ENCODE measurements at places on chromosomes 16 and 17. TPM values are rescaled to one million over a fixed set of nuclear protein-coding genes. Genes with fewer than 3 reads are reported as not detected.

DNA sequence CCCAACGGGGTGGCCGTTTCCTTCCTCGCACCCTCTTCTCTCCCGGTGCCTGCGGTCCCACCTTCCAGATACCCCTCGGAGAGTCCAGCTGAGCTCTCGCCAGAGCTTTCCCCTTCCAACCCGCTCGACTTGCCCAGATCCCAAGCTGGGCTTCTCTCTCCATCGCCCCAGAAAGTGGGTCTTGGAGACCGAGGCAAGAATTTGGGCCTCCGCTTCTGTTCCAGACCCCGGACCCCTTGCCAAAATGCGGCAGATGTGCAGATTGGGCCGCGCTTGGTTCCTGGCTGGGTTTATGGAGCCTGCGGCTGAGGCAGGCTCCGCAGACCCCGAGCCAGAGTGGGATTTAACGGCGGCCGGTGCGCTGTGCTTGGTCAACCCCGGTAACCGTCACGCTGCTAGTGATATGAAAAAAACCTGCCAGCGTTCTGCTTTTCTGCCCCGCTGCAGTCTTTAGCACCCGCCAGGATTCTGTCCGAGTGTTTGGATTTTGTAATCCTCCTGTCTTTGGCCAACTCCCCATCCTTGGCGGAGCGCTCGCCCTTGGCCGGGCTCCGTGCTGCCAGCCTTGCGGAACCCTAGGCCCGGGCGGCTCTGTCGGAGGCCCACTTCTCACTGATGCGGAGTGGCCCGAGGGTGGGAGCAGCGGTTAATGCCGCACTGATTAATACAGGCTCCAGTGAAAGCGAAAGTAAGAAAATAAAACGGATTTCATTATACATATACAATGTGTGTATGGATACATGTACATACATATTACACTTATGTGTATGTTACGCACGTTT, 754 bp upstream of the SLFN11 start:
- H3K4me3 ChIP-seq: peak overlapping the region; percentile 78
- no peaks in the 10 kb centered on the region for H3K36me3 ChIP-seq
- peak overlapping the region; percentile 98 for H3K27ac ChIP-seq
- no peaks in the 10 kb centered on the region for H3K27me3 ChIP-seq

- H3K27me3 ChIP-seq: no peaks in the 10 kb centered on the region
- H3K4me3 ChIP-seq: no peak overlapping the region
- no peaks in the 10 kb centered on the region for H3K36me3 ChIP-seq
- no peak for DNase-seq
Measured at GRCh38 chr17:78393575-78393974, 15.1 kb downstream of the PGS1 start.

GRCh38 chr17:81288715-81289114, 6.4 kb downstream of the SLC38A10 start:
- peaks cover 7% of the 10 kb centered on the region for H3K4me1 ChIP-seq
- no peak overlapping the region for H3K4me3 ChIP-seq
- H3K36me3 ChIP-seq: no peaks in the 10 kb centered on the region
- H3K27me3 ChIP-seq: no peaks in the 10 kb centered on the region
- DNase-seq: no peak

GRCh38 chr16:77434022-77434529, 758 bp downstream of the ADAMTS18 start:
- no peak overlapping the region for H3K4me3 ChIP-seq
- no peak for DNase-seq
- H3K36me3 ChIP-seq: no peaks in the 10 kb centered on the region
- H3K27ac ChIP-seq: no peak overlapping the region
- peaks cover 3% of the 10 kb centered on the region for H3K4me1 ChIP-seq

DNA sequence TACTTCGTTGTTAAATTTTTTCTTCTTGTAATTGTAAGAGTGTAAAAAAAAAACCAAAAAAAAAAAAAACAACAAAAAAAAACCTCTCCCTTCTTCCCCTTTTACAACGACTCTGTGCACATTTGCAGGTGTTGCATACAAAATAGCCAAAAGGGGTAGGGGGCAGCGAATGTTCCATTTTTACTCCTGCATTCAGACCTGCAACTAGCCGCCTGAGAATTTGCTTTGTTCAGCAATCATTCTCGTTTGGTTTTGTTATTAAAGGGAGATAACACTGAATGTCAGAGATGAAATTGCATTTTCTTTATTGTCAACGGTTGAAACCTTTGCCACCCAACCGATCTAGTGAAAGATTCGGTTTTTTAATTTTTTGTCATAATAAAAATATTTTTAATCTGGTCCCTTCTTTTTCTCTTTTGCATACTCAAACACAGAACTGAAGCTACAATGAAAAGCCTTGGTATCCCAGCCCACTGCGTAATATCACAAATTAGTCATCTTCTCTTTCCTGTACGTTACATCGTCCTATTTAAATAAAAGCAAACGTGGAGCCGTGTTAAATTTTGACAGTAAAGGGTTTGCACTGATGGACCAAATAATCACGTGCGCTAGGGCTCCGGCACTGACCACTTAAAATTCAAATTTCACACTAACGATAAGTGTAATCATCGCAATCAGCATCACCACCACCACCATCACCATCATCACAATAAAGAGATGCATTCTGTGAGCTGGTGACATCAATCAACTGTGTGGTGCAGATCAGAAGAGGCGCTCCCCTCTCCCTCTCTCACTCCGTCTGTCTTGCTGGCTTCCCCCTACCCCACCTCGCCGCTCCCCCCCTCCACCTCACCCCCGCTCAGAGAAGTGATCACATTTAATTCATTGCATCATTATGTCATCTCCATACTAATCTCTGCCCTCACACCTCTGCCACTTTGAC, 406.2 kb upstream of the PSMD7 start:
- no peak overlapping the region for H3K4me3 ChIP-seq
- no peak overlapping the region for H3K27ac ChIP-seq
- no peaks in the 10 kb centered on the region for H3K36me3 ChIP-seq
- H3K4me1 ChIP-seq: no peaks in the 10 kb centered on the region

GRCh38 chr17:78378225-78379130, at the start of gene PGS1:
Gene PGS1, plus strand, starts transcription at chr17:78378649. Its CDS starts 17 bp downstream, at chr17:78378666.
- peak within 1 kb of the TSS; percentile 42 for H3K27ac ChIP-seq
- peaks cover 1% of the 10 kb centered on the region for H3K4me1 ChIP-seq
- H3K36me3 ChIP-seq: no peaks in the 10 kb centered on the region
- peak within 1 kb of the TSS; percentile 95 for H3K4me3 ChIP-seq
- DNase-seq: peak; percentile 82

- no peaks in the 10 kb centered on the region for H3K4me1 ChIP-seq
- H3K27ac ChIP-seq: no peak overlapping the region
- DNase-seq: no peak
- no peaks in the 10 kb centered on the region for H3K36me3 ChIP-seq
- no peak overlapping the region for H3K4me3 ChIP-seq
Measured at GRCh38 chr17:50884439-50885311, 18.5 kb upstream of the TOB1 start.

DNA sequence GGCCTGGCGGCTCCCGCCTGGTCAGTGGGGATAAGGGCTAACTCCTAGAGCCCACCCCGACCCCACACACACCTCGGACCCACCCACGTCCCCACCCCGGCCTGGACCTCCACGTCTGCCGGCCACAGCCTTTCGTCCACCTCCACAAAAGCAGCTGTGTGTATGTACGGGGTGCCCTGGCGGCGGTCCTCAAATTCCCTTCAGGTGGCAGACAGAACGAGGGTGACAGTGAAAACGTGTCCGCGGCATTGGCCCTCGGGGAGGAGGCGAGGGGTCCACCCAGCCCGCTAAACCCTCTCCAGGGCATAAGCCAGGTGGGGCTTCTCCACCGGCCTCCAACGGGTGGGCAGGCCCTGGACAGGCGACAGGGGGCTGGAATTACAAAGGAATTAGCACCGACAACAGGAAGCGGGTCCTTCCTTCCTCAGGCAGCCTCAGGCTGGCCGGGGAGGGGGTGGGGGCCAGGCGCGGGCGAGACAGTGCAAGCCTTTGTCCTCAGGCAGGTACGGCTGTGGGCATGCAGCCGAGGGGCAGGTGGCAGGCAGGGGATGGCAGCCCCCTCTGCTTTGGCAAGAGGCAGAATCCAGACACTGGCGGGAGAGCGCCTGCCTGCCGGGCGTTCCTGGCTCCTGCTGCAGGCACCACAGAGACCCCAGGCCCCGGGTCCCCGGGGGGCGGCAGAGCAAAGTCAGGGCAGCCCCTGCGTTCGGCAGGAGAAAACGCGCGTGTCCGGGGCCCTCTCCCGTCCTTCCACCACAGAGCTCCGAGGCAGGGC, 12.3 kb upstream of the PITPNA start:
- DNase-seq: no peak
- peaks cover 19% of the 10 kb centered on the region for H3K4me1 ChIP-seq
- H3K27me3 ChIP-seq: no peaks in the 10 kb centered on the region
- peak overlapping the region; percentile 54 for H3K27ac ChIP-seq
- H3K36me3 ChIP-seq: no peaks in the 10 kb centered on the region

GRCh38 chr17:28758411-28759121, 14.8 kb downstream of the TRAF4 start:
- no peaks in the 10 kb centered on the region for H3K4me1 ChIP-seq
- no peak for DNase-seq
- H3K27ac ChIP-seq: no peak overlapping the region
- no peaks in the 10 kb centered on the region for H3K27me3 ChIP-seq
- H3K4me3 ChIP-seq: no peak overlapping the region
- H3K36me3 ChIP-seq: no peaks in the 10 kb centered on the region

DNA sequence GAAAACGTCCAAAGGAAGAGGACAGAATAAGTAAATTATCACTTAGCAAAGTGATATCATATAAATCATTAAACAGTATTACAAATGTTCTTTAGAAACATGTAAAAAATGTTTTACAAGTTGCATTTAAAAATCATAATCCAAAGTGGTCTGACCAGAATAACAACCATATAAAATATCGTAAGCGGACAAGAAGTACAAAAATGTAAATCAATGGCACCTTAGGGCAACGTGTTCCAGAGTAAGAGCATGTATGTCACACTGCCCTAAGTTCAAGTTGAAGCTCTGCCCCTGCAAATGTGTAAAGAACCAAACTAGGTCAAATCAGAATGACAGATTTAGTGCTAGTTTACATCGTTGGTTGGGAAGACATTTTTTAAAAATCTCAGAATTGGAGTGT, 11.4 kb downstream of the USP31 start:
- H3K27me3 ChIP-seq: no peaks in the 10 kb centered on the region
- DNase-seq: no peak
- H3K36me3 ChIP-seq: no peaks in the 10 kb centered on the region
- H3K4me1 ChIP-seq: peaks cover 13% of the 10 kb centered on the region

GRCh38 chr17:33116021-33116551, 124.4 kb downstream of the SPACA3 start:
- H3K27me3 ChIP-seq: no peaks in the 10 kb centered on the region
- no peaks in the 10 kb centered on the region for H3K4me1 ChIP-seq

DNA sequence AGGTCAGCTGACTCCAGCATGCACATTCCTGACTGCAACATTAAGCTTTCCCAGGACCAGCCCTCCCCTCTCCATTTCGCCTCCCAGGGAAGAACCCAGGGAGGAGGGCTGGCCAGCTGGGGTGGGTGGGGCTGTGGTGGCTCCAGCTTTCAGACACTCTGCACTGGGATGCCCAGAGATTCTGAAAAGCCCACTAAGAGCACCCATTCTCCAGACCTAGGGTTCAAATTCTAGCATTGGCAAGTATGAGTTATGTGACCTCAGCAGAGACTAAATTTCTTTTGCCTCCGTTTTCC, 7.8 kb downstream of the DLX3 start:
- H3K27me3 ChIP-seq: no peaks in the 10 kb centered on the region
- no peak overlapping the region for H3K27ac ChIP-seq
- peaks cover 3% of the 10 kb centered on the region for H3K4me1 ChIP-seq
- DNase-seq: no peak
- no peaks in the 10 kb centered on the region for H3K36me3 ChIP-seq

GRCh38 chr17:73827627-73828291, 183.5 kb upstream of the SDK2 start:
- no peak overlapping the region for H3K27ac ChIP-seq
- H3K4me3 ChIP-seq: no peak overlapping the region
- H3K4me1 ChIP-seq: no peaks in the 10 kb centered on the region
- H3K36me3 ChIP-seq: no peaks in the 10 kb centered on the region
- H3K27me3 ChIP-seq: no peaks in the 10 kb centered on the region
- DNase-seq: no peak

- H3K4me1 ChIP-seq: no peaks in the 10 kb centered on the region
- H3K27ac ChIP-seq: no peak overlapping the region
- H3K27me3 ChIP-seq: no peaks in the 10 kb centered on the region
- no peaks in the 10 kb centered on the region for H3K36me3 ChIP-seq
Measured at GRCh38 chr16:83214671-83215070, 587.9 kb downstream of the CDH13 start.

GRCh38 chr17:6323626-6324356, 111.1 kb downstream of the AIPL1 start:
- H3K4me1 ChIP-seq: no peaks in the 10 kb centered on the region
- H3K36me3 ChIP-seq: no peaks in the 10 kb centered on the region

DNA sequence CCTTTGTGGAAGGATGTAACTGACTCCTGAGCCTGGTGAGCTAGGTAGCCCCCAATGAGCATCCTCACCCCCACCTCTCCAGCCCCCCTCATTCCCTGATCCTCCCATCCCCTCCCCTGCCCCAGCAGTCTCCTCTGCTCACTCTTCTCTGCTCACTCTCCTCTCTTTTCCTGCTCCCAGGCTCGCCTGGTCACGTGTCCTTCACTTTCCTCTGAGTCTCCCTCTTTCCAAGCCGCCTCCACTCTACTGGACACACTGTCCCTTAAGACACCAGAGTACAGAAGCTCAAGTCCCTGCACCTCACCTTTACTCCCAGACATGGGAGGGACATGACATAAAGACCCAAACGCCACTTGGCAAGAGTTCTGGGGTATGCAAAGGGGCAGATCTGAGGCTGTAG, 76.3 kb upstream of the RBL2 start:
- DNase-seq: no peak
- H3K4me3 ChIP-seq: no peak overlapping the region
- no peaks in the 10 kb centered on the region for H3K27me3 ChIP-seq
- H3K36me3 ChIP-seq: no peaks in the 10 kb centered on the region

- H3K4me3 ChIP-seq: no peak overlapping the region
- peaks cover 2% of the 10 kb centered on the region for H3K4me1 ChIP-seq
- no peaks in the 10 kb centered on the region for H3K27me3 ChIP-seq
Measured at GRCh38 chr17:70049801-70050591, 25.0 kb upstream of the KCNJ16 start.

Gene NEUROD2
- total RNA-seq: not detected

Gene CCDC200
- 0.38 TPM for total RNA-seq

Gene CDH5
- total RNA-seq: 8.3 TPM

Gene TSNAXIP1
- 2.5 TPM for total RNA-seq

Gene HS3ST6
- not detected for total RNA-seq

Gene ASGR1
- 1.5 TPM for total RNA-seq

Gene ZFP90
- total RNA-seq: 33.8 TPM

Gene CHAD
- 0.34 TPM for total RNA-seq

Measured in ovary (tissue), 10 donors.